Adipocyte (in vitro differentiated cells): ENCODE measurements at places on chromosomes 2 and 18.
A peak's percentile ranks its signal among the peaks of the same experiment; 100 is the strongest.

GRCh38 chr2:52776571-52776970 is 991.0 kb upstream of the CHAC2 start:
- DNase-seq = no peak

DNA sequence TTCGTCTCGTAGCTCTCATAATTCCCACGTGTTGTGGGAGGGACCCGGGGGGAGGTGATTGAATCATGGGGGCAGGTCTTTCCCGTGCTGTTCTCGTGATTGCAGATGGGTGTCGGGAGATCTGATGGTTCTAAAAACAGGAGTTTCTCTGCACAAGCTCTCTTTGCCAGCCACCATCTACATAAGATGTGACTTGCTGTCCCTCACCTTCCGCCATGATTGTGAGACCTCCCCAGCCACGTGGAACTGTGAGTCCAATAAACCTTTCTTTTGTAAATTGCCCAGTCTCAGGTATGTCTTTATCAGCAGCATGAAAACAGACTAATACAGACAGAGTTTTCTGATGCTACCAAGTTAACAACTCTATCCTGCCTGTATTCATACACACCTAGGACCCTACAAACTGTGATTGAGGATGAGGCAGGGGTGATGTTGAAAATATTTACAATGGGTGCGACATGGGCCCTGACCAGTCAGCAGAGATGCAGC is 3.9 kb downstream of the APOB start:
- no peak for DNase-seq

DNA sequence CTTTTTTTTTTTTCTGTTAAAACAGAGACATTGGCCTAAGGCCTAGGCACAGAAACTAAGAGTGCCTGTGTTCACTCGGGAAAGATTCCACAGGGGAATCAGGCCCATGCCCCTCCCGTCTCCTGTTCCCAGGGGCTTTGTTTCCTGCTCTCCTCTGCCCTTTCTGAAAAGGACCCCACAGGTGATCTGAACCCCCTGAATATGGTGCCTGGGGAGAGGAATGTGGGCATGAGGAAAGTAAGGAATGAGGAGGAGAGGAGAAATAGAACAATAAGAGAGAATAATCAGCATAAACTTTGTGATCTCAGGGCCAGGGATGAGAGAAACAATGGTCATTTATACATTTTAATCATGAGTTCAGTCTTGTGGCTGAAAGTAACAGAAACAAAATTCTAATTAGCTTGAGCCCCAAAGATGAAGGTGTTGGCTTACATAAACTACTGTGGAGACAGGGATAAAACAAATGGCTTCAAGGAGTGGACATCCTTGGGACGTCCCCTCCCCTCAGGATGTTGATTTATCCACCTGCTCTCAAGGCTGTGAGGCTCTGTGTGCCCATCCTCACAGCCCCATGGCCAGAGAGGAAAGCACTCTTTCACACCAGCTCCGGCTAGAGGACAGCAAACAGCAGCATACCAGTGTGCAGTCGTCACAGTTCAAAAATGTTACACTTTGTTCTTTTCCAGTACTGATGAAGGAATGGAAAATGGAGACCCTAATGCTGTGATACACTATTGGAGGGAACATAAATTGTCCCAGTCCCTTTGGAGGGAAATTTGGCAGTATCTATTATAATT is 46.4 kb upstream of the MRPL33 start:
- peak; percentile 74 for DNase-seq

- no peak for DNase-seq
Measured at GRCh38 chr2:203826704-203827103, 40.9 kb upstream of the CTLA4 start.

DNA sequence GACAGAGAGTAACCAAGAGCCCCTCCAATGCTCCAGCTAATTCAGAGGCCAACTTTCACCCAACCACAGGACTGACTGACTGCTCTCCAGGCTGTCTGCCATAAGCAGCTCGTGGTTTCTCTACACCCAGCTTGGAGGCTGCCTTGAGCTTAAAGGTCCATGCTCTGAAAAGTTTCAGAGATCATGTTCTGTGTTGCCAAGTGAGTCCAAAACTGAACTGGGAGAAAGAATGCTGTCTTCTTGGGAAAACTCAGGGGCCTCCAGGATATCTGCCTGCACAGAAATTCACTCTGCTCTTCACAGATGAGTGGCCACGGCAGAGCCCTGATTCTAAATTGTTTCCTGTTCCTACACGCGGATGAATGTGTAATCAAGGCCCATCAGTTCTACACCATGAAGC is 51.1 kb downstream of the LPIN2 start:
- DNase-seq = peak; percentile 53

DNA sequence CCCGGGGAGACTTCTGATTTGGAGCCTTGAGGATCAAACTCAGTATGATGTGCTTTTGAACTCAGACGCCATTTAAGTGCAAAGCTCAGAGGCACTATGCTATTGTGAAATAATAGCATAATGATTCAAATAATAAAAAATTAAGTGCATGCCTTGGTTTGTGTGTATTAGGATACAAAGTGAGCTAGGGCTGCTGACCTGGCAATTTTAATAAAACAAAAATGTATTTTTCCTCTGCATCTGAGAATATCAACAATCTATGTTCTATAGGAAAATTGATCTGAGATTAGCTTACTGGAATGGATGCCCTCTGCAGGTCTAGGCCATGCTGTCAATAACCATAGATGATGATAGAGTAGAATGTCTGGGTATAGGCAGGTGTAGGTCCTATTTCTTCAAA is 278.8 kb downstream of the DCDC2C start:
- DNase-seq = no peak

- peak; percentile 82 for DNase-seq
Measured at GRCh38 chr2:24435391-24436316, 55.4 kb upstream of the NCOA1 start.

DNA sequence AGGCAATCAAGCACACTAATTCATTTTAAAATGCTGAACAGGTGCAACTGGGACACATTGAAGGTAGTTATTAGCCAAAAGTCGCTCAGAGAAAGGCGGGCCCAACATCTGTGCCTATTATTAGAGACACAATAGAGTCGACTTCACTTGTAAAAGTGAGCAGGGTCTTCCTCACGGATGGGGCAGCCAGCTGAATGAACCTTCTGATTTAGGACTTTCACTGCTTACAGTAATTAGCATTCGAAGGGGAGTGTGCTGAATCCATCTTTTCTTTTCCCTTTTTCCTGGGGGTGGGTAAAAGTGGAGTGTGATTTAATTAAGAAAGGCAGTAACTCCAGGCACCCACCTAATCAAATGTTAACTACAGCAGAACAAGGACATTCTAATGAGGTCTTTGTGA is 677.7 kb downstream of the DCDC2C start:
- no peak for DNase-seq

GRCh38 chr2:6576302-6576701 is 289.4 kb downstream of the CMPK2 start:
- DNase-seq = peak; percentile 56

GRCh38 chr2:224223851-224224555 is 177.9 kb downstream of the FAM124B start:
- DNase-seq = no peak

DNA sequence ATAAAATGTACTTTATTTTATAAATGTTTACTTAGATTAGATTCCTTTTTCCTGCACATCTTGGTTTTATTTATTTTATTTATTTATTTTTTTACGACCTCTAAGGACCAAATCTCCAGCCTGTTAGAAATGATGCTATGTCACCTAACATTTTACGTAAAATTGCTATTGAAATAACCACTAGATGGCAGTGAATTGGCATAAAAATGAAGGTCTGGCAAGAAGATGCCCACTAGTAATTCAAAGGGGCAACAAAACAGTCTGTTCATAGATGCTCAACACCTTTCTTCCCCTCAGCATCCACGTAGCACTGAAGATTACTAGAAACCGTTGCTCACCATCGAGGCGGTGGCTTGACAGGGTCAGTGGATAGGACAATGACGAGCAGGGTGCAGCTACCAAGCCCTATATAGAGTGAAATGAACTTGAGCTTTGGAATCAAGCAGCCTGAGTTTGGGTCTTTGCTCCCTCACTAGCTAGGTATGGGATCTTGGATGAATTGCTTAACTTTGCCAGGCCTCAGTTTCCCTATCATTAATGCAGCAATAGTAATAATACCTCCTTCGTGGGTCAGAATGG is 128.7 kb upstream of the L3MBTL4 start:
- peak; percentile 71 for DNase-seq

DNA sequence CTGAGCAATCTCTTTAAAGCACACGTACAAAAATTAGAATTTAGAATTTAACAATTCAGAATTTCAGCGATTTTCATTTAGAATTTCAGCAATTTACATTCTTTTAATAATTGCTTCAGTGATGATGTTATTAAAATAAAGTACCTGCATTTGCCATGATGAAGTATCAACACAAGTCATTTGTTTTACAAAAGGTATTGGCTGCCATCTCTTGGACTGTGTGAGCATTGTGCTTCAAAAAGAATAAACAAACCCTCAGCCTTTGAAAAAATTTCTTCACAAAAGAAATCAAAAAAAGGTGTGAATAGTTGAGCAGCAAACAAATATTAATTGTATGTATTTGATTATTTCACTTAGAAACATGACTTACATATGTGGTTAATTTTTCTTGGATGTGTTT is 27.1 kb upstream of the ZC3H15 start:
- peak; percentile 63 for DNase-seq

- DNase-seq = peak; percentile 98
Measured at GRCh38 chr2:157173740-157174184, 83.7 kb upstream of the GALNT5 start.

- DNase-seq = no peak
Measured at GRCh38 chr2:7722212-7722910, 805.1 kb downstream of the RNF144A start.

DNA sequence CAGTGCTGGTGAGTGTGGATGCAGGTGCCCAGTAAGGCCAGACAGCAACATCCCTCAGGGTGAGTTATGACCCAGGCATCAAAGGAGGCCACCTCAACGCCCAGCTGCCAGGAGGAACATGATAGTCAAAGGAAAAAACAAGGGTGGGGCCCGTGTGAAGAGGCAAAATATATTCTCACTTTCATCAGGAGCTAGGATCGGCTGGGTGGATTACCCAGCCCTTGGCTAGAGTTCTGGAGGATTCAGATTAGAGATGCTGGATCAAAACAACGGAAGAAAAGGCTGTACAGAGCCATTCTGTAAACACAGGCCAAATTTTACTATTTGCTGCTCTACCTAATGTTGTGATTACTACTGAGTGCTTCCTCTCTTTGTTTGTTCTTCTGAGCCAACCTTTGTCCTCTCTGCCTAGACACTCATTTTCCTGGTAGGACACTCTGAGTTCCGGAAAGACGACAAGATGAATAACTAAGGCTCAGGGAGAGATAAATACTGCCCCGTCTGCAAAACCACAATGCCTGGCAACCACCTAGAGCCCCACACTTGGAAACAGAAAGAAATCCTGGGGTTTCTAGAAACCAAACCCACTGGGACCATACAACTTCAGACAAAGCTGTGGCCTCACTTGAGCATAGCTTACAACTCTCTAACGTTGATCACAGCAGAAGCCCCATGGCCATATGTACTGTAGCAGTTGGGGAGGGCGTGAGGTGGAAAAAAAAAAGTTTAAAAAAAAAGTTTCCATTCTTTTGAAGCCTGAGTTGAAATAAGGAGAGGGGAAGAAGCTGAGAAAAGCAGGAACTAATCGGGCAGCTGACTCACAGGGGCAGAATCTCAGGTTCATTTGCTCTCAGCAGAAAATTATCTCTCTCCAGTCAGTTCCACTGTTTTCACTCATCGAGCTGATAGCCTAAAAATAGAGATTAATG is 17.8 kb upstream of the PMAIP1 start:
- peak; percentile 54 for DNase-seq

- no peak for DNase-seq
Measured at GRCh38 chr2:112151701-112152440, 13.7 kb downstream of the FBLN7 start.

GRCh38 chr2:232871418-232871834 is 1.4 kb downstream of the SNORC start:
- DNase-seq = no peak

DNA sequence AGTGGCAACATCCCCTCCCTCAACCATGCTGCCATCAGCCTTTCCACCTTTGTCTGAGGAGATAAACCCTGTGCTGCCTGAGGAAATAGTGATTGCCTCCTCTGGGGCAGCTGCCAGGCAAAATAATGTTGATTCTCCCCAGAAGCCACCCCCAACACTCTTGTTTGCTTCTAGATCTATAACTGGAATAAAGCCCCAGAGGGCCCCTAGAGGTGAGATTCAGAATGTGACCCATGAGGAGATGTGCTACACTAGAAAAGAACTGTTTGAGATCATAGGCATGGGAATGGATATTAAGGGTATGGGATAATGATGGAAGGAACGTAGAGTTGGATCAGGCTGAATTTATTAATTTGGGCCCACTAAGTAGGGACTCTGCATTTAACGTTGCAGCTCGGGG is 116.3 kb upstream of the RMP24 start:
- no peak for DNase-seq

DNA sequence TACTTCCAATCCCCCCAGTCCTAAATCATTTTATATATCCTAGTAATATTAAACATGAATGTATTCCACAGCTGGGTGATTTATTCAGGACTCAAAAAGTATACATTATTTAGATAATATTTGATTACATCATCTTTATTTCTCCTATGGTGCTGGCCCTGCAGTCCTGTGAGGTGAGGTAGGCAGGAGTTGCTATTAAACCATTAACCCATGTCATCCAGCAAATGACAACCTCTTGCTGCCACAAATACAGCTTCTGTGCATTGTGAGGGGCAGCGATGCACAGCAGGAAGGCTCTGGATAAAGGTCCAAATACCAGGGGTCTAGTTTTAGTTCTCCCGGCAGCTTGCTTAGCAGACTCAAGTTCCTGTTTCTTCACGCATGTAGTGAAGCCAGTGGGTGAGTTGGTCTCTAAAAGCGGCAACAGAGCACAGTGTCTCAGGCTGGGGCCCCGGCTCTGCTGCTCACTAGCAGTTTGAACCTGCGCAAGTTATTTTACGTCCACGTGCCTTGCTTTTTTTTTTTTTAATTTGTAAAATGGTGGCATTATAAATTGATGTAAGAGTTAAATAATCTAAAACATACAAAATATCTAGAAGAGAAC is 36.1 kb downstream of the INSIG2 start:
- DNase-seq = no peak

DNA sequence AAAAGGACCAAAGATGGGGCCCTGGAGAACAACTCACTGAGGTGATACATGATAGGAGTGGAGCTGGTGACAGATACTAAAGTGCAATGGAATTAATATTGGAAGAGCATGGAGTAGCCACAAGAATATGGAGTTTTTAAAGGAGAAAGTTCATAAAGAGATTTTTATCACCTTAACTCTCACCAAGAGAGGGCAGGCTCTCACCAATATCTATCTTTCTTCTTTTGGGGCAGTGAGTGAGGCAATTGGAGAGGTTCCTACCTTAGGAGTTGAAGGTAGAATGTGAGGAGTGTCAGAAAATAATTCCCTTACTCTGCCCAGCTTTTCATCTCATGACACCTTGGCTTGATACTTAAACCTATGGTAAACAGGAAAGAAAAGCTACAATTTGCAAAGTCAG is 233.7 kb upstream of the CWC22 start:
- peak; percentile 28 for DNase-seq

- DNase-seq = no peak
Measured at GRCh38 chr18:32296851-32297250, 107.0 kb downstream of the MEP1B start.

- no peak for DNase-seq
Measured at GRCh38 chr2:28748176-28748575, 3.5 kb upstream of the PPP1CB start.

- DNase-seq = no peak
Measured at GRCh38 chr18:39506581-39507330, 1941.2 kb upstream of the CELF4 start.

GRCh38 chr2:228329282-228329681 is 147.8 kb upstream of the SPHKAP start:
- no peak for DNase-seq
